NCI-H2081 treated with DMSO at 0.1 percent for 48 hours (cell line): ENCODE measurements at places on chromosomes 7 and 10.

- DNase-seq: no peak
Observed at GRCh38 chr10:84837877-84838276, 509.5 kb downstream of the CCSER2 start.

DNA sequence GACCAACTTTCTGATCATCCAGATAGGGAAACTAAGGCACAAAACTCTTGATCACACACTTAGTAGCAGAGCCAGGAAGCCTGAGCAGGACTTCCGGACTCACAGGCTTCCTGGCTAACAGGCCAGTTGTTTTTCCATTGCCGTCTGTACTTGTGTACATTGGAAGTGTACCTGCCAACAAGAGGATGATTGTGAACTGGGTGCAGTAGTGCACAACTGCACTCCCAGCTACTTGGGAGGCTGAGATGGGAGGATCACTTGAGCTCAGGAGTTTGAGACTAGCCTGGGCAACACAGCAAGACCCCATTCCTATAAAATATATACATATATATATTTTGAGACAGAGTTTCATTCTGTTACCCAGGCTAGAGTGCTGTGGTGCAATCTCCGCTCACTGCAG is 35.2 kb upstream of the OTUD1 start:
- DNase-seq: no peak

DNA sequence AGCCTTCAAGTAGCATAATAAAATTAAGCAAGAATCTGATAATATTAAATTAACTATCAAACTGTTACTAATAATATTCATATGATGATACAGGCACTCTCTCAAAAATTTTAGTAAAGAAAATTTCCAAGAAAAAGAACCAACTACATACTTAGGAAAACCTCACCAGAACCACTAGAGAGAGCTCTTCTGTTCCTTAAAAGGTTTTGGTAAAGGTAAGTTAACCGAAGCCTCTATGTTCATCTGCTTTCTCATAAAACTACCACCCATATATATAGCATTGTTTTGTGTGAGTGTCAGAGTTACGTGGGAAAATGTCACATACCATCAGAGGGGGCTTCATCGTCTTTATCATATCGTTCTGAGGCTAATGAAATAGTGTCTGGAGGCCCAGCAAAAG is 20.7 kb downstream of the SKAP2 start:
- no peak for DNase-seq

DNA sequence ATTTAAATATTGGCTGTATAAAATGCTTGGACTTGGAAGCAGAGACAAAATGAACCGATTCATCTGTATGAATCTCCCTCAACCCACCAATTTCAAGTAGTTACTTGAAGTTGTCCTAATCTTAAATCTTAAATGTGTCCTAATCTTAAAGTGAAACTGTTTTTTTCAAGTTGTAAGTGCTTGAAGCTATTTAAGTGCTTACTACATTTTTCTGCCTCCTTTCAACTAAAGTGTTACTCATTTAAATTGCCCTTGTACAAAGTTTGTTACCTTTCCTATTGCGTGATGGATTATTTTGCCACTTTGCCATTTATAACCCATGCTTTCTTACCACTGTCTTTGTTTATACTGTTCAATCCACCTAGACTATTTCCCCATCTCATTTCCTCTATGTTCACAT is 2.8 kb downstream of the BCAP29 start:
- no peak for DNase-seq

- no peak for DNase-seq
Observed at GRCh38 chr10:21727452-21728168, 193.6 kb downstream of the MLLT10 start.

- no peak for DNase-seq
Observed at GRCh38 chr7:150838965-150839650, 13.2 kb upstream of the AOC1 start.

- DNase-seq: no peak
Observed at GRCh38 chr10:60423920-60424319, 34.2 kb upstream of the ANK3 start.

DNA sequence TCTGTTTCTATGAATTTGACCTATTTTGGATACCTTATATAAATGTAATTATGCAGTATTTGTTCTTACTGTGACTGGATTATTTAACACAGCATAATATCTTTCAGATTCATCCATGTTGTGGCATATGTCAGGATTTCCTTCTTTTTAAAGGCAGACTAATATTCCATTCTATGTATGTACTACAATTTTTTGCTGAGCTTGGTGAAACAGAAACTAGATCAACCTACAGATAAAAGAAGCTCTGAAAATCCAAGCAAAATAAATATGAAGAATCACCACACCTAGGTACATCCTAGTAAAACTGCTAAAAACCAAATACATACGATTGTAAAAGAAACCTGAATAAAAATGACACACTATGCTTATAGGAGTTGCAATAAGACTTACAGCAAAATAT is 300.5 kb downstream of the HTR7 start:
- DNase-seq: no peak

- DNase-seq: no peak
Observed at GRCh38 chr10:9342885-9343570, 1288.5 kb downstream of the GATA3 start.

- no peak for DNase-seq
Observed at GRCh38 chr7:7696458-7697119, 21.8 kb downstream of the RPA3 start.

DNA sequence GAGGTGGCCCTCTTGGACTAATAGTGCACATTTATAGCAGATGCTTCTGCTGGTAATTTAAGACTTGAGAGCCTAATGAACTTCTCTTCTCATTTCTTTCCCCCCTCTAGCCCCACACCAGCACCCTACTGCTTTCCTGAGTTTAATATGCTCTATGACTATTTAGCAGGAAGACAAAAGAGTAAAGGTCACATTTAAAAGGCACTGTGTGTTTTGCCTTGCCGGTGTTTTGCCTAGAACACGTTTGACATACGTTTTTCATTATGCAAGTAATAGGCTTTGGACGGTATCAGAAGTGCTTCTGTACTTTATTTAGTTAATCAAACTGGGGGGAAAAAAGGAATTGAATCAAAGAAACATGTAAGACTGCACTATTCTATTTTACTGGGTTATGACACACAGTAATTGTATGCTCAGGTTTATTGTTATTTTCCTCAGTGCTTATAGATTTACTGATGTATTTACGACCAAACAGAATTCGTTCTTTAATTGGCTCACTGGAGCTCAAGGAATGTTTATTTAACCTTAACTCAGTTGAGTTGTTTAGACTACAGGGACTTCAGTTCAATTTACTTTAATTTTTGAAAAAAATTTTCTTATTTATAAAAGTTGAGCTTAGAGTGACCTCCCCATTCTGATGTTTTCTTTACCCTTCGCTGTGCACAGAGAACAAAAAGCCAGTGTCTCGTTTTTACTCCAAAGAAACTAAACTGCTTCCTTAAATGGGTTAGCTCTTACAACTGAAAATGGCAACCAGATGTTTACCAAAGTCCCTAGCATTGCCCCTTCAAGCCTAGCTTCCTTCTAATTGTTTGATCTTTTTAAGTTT is 35.4 kb downstream of the CPED1 start:
- no peak for DNase-seq

GRCh38 chr7:111003883-111004282 is 87.0 kb upstream of the LRRN3 start:
- no peak for DNase-seq

- DNase-seq: no peak
Observed at GRCh38 chr7:77684030-77684429, 12.2 kb upstream of the RSBN1L start.

DNA sequence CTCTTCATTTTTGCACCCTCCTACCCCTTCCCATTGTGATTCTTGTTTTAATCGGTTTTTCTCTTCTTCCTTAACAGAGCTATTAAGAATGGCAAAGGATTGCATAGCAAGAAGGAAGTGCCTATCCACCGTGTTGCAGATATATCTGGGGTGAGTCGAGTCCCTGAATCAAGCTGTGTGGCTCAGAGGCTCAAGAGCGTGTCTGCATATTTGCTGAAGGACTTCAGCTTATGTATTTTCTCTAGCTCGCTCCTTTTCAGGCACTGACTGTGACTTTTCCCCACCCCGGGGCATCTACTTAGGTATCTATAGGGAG is 126.6 kb downstream of the LRRC4 start:
- DNase-seq: no peak

GRCh38 chr10:112538168-112538567 is 91.2 kb downstream of the VTI1A start:
- no peak for DNase-seq

- no peak for DNase-seq
Observed at GRCh38 chr10:87760195-87760905, 57.7 kb downstream of the ATAD1 start.

DNA sequence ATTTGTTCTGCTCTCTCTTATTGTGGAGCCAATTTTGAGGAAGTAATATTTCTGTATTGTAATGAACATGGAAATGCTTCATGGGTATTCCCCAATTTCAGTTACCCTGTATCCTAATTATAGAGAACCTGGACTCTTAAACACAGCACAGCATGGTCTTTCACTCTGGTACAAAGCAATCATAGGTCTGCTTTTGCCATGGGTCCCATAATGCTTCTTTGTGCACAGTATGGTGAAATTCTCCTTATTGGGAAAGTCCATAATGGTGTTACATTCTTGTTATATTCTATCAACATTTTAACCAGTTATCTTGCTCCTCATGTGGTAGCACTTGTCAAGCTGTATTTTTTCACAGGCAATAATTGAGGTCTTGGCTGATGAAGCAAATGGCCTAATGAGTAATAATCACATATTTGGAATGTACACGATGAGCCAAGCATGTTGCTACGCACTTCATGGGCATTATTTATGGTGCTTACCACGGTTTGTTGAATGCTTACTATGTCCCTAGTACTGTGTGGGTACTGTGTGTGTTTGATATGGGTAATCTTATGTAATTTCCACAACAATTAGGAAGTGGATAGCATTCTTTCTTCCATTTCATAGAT is 42.9 kb downstream of the PRKG1 start:
- DNase-seq: no peak

- no peak for DNase-seq
Observed at GRCh38 chr10:65611592-65611991, 1314.2 kb upstream of the LRRTM3 start.

DNA sequence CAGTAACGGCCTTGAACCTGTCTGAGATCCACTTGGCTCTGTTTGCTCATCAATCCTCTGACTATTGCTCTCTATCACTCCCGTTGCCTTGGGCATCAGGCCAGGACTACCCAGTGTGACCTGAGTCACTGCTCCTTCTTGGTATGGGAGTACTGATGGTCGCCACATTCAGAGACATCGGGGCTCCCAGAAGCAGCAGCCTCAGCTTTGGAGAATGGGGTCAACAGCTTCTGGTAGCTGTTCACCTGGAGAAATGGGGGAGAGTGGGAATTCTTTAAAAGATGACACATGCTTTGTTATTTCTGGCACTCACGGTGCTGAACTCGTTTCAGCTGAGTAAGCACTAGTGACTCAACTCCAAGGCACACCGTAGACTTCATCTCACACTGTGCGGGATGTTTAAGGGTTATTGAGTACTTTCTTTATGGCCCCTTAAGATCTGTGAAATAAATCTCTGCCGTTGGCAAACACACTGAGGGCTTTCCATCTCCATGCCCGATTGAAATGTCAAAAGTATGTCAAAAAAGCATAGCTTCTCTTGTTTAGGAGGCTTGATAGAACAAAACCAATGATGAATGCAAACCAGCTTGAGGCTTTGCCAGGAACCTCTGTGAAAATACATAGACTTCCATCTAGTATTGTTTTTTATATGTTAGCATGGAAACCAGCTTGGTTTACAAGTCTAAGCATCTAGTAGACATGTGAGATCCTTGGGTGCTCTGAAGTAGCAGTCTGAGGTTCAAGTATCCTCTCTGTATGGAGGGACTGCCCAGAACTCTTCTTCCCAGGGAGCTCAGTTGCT is 333.1 kb downstream of the CXCL12 start:
- DNase-seq: no peak

- DNase-seq: no peak
Observed at GRCh38 chr10:24706479-24707118, 17.1 kb downstream of the ARHGAP21 start.

GRCh38 chr10:114166043-114166442 is 8.0 kb downstream of the CCDC186 start:
- DNase-seq: no peak

DNA sequence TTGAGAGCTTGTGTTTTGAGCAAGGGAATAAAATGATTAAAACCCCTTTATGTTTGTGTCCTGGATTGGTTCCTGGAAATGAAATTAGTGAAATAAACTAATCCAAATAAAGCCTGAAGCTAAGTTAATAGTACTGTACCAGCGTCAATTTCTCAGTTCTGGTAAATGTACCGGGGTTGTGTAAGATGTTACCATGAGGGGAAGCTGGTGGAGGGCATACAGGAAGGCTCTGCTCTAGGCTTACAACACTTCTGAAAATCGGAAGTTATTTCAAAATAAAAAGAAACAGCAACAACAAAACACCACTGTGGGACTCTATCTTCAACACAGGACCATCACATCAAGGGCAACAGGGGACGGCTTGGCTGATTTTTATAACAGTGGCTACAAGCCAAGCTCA is 257.0 kb downstream of the CREB5 start:
- DNase-seq: no peak

DNA sequence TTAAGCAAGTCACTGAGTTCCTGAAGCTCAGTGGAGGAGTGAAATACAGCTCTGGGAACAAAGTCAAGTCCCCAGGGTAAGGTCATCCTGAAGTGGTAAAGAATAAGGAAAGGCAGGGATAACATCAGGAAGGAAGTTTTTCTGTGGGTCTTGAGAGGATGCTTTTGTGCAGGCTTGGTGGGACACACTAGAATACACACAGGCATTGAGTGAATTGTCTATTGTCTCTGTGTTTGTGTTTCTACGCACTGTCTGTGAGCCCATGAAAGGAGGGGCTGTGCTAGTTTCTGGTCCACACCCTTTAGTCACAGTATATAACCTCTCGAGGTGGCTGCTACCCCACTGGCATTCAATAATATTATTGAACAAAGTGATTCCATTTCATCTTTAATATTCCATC is 95.8 kb upstream of the ABCB5 start:
- DNase-seq: no peak

GRCh38 chr7:146503844-146504243 is 387.2 kb downstream of the CNTNAP2 start:
- DNase-seq: no peak

DNA sequence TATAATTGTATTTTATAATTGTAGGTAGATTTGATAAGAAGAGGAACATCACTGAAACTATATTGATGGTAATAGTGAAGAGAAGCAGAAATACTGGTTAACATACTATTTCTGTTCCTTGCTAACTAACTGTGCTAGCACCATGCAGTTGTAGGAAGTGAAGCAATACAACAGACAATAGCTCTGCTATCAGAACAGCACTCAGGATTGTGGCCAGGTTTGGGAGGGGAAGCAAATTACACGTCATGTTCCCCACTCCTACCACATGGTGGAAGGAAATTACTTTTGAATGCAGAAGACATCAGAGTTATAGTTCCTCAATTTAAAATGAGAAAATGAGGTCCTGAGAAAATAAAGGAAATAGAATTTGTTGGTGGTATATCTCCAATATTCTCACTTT is 151.1 kb downstream of the DGKB start:
- no peak for DNase-seq

DNA sequence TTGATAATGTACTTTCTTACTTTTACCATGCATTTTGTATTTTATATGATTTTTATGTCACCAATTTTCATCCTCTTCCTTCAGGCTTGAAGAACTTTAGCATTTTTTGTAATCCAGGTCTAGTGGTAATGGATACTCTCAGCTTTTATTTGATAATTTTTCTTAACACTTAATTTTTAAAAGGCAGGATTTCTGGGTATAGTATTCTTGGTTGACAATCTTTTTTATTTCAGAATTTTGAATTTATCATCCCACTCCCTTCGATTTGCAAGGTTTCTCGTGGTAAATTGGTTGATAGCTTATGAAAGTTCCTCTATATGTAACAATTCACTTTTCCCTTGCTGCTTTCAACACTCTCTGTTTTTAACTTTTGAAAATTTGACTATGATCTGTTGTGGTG is 363.7 kb downstream of the HTR7 start:
- no peak for DNase-seq

- no peak for DNase-seq
Observed at GRCh38 chr10:77859865-77860282, 66.7 kb downstream of the DLG5 start.
